ENCODE measurements at places on chromosomes 5 and 9.

- no peak for ATAC-seq
Observed at GRCh38 chr9:129278391-129279237, 100.6 kb upstream of the IER5L start.

GRCh38 chr9:109031241-109031640 lies 17.9 kb upstream of the CTNNAL1 start:
- no peak for ATAC-seq

GRCh38 chr5:150623152-150623877 lies 17.1 kb upstream of the SYNPO start:
- ATAC-seq, result no peak

DNA sequence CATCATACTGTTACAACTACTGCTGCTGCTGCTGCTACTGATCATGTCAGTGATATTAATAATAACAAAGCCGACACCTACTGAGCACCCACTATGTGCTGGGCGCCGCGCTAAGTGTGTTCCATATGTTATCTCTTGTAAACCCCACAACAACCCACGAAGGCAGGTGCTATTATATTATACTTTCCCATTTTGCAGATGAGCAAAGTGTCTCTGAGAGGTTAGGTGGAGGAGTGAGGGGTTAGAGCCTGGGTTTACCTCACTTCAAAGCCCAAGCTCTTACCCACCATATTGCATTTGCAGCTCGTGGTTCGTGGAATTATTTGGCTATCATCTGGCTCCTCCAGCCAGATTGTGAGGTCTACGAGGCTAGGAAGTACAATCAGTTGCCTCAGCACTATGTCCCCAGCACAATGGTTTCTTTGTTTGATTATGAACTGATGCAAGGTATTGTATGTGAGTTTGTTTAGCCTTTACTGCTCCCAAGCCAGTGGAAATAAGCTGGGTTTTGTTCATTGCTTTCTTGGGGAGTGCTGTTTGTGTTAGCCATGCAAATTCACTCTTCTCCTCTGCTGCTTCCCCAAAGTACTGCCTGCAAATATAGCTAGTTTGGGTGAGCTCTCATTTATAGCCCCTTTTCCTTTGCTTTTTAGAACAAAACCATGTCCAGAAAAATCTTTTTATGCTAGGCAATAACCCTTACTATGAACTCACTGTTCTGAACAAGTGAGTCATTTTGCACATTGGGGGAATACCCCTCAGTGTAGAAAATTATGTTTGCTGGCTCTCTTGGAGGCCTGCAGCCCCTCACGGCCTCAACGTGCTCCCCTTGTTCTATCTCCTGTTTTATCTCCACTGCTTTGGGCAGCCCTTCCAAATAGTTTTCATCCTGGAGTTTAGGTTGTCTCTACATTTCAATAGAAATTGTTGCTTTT lies 47.9 kb downstream of the ALG2 start:
- ATAC-seq, result no peak

- ATAC-seq, result no peak
Observed at GRCh38 chr9:5632540-5632939, 3.6 kb downstream of the RIC1 start.

DNA sequence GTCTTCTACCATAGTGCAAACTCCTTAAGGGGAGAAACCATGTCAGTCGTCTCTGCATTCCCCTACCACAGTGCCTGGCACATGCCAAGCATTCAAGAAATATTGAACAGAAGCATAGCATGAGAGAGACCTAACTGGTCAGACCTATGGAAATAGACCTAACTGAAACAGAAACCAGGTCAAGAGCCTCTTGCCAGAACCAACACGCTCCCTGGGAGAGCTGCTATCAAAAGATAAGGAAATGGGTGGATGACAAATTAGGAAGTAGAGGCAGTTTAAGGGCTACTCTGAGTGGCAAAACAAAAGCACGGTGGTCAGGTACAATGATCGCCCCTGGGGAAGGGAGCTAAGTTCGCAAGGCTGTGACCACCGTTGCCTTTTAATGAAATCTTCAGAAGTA lies 66.0 kb upstream of the SMIM15 start:
- ATAC-seq, result no peak

- ATAC-seq, result no peak
Observed at GRCh38 chr9:35398651-35399335, 91.1 kb upstream of the RUSC2 start.

GRCh38 chr5:83488271-83488670 lies 16.7 kb downstream of the VCAN start:
- 0 out of 3 replicates have a peak, but pooled peaks have one; percentile 29 for ATAC-seq

DNA sequence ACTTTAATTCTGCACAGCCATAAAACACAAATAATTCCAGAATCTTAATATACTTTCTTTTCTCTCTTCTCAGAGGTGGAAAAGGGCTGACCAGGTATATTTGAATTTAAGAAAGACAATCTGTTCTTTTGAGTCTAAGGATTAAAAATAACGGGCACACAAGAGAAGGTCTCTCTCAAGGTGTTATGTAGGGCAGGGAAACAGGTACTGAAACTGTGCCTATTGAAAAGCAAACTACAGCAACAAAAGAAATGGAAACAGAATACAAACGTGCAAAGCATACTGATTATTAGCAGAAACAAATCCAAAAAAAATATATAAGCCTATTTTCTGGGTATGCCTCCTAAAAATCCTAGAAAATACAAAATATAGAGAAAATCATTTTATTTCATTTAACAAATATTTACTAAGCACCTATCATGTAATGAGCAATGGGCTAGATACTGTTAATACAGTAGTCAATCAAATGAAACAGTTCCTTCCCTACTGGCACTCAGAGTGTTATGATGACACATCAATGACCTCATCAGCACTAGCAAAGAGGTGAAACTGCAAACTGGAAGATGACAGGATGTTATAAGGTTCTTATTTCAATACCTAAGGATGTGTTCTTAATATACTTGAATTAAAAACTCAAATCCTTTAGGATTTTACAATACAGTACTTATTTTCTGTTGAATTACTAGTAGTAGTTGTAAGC lies 87.7 kb downstream of the AUH start:
- peak; percentile 46 for ATAC-seq

DNA sequence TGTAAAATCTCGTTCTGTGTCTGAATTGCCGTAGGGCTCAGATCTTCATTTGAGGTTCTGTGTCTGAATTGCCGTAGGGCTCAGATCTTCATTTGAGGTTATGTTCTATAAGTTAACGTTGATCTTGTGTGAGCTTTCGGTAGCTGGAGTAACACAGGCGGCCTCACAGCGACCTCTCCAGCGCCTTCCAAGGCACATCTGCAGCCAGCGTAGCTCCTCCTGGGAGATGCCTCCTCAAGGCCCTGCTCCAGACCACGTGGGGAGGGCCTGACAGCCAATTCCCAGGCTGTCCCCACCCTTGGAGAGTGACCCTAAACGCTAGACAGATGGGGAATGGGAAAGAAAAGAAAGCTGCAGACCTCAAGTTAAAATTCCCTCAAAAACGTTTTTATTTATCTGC lies 8.7 kb upstream of the AHRR start:
- ATAC-seq, result no peak

DNA sequence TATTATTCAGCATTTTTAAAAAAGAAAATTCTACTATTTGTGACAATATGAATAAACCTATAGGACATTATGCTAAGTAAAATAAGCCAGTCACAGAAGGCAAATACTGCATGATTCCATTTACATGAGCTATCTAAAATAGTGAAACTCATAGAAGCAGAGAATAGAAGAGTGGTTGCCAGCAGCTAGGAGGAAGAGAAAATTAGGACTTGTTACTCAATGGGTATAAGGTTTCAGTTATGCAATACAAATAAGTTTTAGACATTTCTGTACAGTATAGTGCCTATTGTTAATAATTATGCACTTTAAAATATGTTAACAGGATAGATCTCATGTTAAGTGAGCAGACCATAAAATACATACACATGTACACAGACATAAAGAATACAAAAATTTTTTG lies 73.8 kb upstream of the SPINK5 start:
- ATAC-seq, result no peak

GRCh38 chr9:137224830-137225694 lies at the start of gene CYSRT1:
Gene CYSRT1 (plus strand): TSS chr9:137225174. CDS start chr9:137225622, 448 bp downstream.
- no peak for ATAC-seq

DNA sequence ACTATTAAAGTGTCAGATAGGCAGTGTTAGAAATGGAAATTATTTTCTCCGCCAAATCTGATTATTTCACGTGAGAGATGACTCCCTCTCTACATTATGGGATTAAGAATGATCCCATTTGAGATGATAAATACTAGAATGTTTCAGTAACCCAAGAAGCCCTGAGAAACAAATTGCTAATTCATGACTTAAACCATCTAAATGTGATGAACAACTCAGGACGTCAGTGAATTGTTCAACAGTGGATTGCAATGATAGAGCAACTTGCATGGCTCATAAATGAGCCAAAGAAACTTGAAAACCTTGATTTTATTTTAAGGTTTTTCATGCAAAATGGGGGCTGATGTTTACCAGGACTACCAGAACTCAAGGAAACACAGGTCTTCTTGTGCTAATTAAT lies 350.5 kb upstream of the WWC1 start:
- no peak for ATAC-seq

DNA sequence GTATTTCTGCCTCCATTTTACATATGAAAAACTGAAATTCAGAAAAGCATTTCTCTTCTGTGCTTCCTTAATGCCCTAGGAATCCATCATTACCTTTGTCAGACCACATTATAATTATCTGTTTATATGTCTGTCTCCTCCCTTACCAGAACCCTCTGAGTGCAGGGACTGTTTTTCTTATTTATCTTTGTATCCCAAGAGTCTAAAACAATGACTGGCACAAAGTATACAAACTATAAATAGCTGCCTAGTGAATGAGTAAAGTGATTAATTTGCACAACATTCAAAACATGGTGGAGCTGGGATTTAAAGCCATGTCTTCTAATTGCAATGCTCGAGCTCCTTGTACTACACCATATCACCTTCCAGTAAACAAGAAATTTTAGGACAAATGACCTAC lies 49.3 kb upstream of the HK3 start:
- ATAC-seq, result no peak

- no peak for ATAC-seq
Observed at GRCh38 chr9:137321726-137322361, 19.8 kb upstream of the NRARP start.

GRCh38 chr5:164672931-164673694 lies 1167.7 kb downstream of the MAT2B start:
- peak; percentile 57 for ATAC-seq

DNA sequence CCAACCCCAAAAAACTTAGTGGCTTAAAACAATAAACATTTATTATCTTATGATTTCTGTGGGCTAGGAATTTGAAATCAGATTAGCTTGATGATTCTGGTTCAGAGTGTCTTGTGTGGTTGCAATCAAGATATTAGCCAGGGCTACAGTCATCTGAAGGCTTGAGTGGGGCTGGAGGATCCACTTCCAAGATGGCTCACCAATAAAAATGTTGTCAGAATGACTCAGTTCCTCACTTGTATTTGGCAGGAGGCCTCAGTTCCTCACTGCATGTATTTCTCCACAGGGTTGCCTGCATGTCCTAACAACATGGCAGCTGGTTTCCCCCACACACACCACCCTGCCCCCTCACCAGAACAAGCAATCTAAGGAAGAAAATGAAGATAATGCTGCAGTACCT lies 98.2 kb upstream of the NIPBL start:
- no peak for ATAC-seq

GRCh38 chr9:127927988-127928675 lies 2.4 kb downstream of the PIP5KL1 start:
- no peak for ATAC-seq

- peak; percentile 68 for ATAC-seq
Observed at GRCh38 chr5:110790673-110791072, 51.9 kb downstream of the SLC25A46 start.

- no peak for ATAC-seq
Observed at GRCh38 chr5:16733331-16734006, 116.7 kb upstream of the RETREG1 start.

- ATAC-seq, result no peak
Observed at GRCh38 chr9:98108531-98109031, 10.4 kb downstream of the TRIM14 start.

GRCh38 chr9:96691326-96691725 lies 36.2 kb upstream of the PRXL2C start:
- ATAC-seq, result no peak

DNA sequence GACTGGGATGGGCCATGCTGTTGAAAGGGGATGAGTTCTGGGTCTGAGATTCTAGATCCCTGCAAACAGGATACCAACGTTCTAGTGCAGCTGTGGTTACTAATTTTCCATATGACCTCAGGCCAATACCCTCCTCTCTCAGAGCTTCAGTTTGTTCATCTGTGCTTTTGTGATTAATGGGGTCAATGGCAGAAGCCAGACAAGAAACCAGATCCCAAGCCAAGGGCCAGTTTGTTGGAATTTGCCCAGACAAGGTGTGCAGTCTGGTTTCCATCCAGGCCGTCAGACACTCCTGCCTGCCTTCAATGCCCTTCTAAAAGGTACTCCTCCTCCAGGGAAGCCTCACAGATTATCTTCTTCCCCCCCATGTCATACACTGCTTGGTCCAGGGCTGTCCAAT lies 11.4 kb downstream of the MYORG start:
- no peak for ATAC-seq

DNA sequence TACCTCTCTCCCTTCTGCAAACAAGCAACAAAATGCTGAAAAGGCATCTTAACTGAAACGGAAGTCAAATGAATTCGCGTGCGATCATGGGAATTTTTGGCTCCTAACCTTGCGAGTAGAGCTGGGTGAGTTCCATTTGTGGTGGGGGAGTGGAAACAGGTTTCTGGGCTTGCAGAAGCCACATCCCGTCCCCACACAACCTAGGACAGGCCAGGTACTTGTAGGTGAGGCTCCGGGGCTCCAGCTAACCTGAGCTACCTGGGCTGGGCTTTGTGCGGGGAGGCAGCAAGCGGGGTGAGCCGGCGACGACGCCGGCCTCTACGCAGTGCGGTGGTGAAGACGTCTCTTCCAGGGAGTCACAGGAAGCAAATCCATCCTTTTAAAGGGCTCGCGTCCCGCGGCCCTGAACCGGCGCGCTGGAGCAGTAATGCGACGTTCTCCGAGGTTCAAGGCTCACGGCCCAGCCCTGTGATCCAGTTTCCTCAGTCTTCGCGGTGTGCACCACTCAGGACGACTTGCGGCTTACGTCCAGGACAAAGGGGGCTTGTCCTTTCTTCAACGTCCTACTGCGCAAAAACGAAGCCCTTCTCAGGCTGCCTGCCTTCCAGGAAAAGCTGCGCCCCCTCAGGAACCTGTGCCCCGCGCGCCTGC lies 567 bp upstream of the SPIN1 start:
- ATAC-seq, result peak; percentile 83

GRCh38 chr5:57594436-57594835 lies 111.8 kb upstream of the ACTBL2 start:
- ATAC-seq, result no peak

DNA sequence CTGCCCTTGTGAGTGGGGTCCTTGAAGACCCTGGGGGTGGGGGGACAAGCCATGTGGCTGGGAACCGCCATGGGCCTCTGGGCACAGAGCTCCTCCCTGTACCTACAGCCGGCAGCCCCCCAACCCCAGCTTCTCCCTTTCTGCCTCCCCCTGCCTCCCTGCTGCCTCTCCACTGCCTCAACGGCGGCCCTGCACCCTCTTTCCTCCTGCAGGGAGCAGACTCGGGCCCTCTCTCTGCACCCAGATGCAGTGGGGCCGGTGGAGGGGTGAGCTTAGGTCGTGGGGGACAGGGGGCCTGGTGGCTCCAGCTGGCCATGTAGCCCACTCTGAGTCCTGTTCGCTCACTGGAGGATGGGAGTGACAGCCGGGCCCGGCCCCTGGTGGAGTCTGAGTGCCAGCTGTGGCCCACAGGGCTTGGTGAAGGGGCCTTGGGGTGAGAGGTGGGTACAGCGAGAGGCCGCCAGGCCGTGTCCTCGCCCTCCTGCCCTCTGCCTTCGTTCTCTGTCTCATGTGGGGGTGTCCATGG lies 139.3 kb upstream of the COL5A1 start:
- ATAC-seq, result peak; percentile 37

- no peak for ATAC-seq
Observed at GRCh38 chr9:4108754-4109465, 191.0 kb downstream of the GLIS3 start.
